ENCODE measurements at places on chromosomes 11 and 22.

- no peak for DNase-seq
Measured at GRCh38 chr11:100031973-100032372, 655.1 kb upstream of the ARHGAP42 start.

DNA sequence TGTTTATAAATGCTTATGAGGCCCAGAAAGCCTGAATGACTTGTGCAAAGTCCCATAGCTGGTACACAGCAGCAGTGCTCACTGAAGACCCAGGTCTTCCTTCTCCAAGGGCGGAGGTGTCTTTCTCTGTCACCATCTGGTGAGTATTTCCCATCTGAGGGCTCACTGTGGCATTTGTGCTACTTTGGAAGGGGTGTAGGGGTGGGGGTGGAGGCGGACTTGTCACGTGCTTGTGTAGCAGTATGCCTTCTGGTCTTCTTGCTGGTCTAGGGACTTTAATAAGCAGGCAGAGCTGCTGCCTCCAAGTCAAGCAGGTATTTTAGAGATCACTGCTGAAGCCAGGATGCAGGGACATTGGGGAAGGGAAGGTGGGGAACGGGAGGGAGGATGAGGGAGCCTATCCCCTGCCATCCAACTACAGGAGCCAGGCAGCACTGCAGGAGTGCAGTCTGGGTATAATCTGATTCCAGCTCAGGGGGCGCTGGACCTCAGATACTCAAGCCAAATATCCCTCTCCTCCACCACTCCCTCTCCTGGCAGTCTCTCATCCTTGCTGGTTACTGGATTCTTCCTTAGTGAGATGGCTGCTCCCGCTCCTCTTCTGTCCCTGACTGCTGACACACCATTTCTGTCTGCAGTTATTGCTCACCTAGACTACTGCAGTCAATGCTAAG, 3.4 kb downstream of the ABCC8 start:
- DNase-seq, result no peak

GRCh38 chr11:119297938-119298337, 19.0 kb downstream of the MCAM start:
- no peak for DNase-seq

GRCh38 chr11:70521475-70522308, 123.4 kb downstream of the CTTN start:
- DNase-seq, result no peak

DNA sequence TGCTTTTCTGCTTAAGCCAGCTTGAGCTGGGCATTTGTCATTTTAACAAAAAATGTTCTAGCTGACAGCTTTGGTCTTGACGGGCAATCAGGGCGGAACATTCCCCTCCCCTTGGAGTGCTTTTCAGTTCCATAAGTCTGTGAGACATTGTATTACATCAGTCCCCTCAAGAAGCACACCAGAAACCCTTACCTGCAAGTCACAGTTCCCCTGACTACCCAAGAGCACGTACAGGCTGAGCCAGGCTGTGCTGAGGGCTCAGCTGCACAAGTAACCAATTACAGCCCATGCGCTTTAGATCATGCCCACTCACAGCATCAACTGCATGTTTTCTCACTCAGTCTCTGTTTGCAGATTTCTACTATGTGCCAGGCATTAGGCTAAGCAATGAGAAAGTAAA, 19.1 kb downstream of the HIRA start:
- no peak for DNase-seq

GRCh38 chr22:40271440-40271839, 74.9 kb upstream of the ADSL start:
- no peak for DNase-seq

GRCh38 chr11:131240421-131240820, 130.0 kb upstream of the NTM start:
- no peak for DNase-seq

All from T-helper 9 cell (primary cell).